ENCODE measurements at places on chromosomes 5 and 9.

GRCh38 chr9:120919843-120920805 is 6.5 kb downstream of the TRAF1 start:
- no peak for DNase-seq

DNA sequence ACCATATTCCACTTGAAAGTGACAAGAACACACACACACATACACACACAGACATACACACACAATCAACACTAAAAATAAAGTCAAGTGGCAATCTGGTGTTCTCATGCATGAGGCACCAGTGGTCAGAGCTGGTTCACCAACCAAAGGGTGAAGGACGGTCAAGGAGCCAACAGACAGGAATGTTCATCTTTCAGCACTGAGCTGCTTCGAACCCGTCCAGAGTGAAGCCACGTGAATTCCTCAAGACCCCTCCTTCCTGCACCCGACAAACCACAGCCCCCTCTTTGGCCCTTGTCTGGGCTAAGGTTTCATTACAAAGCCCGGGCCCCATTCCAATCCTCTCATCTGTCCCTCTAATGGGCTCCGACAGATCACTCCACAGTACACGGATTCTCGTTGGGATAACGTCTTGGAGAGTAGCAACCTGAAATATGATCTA is 84.5 kb upstream of the SMIM23 start:
- no peak for DNase-seq

DNA sequence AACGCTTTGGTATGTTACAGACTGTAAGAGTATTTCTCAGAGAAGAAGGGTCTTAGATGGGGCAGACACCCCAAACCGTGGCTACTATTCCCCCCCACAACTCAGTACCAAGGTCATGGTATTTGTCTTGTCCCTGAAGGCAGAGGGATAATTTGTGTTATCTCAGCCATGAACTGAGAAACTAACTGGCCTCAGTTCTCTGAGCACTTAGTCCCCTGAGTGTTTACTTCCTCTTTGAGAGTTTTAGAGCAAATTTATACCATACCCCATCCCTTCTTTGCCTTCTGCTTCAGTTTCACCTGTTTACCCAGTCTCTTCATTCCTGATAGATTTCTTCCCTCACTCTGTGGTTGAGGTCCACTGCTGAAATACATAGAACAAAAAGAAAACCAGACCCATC is 183.9 kb downstream of the LRRC70 start:
- no peak for DNase-seq

- DNase-seq, result no peak
Observed at GRCh38 chr5:59421986-59422941, 471.3 kb downstream of the PDE4D start.

DNA sequence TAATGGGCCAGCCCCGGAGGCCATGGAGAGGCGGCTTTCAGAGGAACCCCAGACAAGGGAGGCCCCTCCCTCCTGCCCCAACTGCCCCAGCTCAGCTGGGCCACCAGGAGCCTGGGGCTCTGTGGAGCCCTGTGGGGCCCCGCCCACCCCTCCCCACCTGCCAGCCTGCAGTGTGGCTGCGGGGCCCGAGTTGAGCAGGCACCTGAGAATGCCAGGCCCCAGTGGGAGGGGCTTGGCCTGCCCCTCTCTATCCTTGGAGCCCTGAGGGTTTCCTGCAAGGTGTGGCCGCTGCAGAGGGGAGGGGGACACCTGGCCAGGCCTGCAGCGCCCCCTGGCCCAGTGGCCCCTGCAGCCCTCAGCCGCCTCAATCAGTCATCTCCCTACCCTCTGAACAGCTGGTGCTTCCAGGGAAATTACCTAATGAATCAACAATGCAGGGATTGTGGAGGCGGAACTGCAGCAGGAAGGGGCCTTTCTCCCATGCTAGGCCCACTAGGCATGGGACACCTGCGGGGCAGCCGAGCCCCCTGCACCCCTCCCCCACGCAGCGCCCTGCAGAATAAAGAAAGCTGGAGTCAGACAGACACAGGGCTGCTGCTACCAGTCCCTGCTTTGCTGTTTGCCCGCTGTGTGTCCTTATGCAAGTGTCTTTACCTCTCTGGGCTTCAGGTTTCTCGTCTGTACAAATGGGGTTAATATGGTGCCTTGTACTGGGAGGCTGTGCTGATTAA is 48.0 kb downstream of the LMX1B start:
- no peak for DNase-seq

- no peak for DNase-seq
Observed at GRCh38 chr9:95302479-95302878, 15.0 kb downstream of the FANCC start.

DNA sequence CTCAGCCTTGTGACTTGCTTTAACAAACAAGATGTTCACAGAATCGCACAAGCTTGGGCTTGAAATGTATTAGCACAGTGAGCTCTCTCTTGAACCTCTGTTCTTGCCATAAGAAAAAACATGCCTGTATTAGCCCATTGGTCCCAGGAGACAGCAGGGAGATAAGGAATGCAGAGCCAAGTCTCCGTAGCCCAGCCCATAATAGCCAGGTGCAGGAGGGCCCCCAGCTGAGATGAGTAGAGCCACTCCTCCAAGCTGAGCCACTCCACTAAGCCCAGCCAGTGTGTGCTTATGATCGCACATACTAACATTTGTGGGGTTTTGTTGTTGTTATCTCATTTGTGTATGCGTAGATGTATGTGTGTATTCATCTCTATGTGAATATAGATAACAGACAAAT is 21.6 kb upstream of the SVEP1 start:
- no peak for DNase-seq

GRCh38 chr5:144248015-144248414 is 77.3 kb downstream of the KCTD16 start:
- no peak for DNase-seq

- DNase-seq, result no peak
Observed at GRCh38 chr9:6960777-6961176, 203.0 kb downstream of the KDM4C start.

DNA sequence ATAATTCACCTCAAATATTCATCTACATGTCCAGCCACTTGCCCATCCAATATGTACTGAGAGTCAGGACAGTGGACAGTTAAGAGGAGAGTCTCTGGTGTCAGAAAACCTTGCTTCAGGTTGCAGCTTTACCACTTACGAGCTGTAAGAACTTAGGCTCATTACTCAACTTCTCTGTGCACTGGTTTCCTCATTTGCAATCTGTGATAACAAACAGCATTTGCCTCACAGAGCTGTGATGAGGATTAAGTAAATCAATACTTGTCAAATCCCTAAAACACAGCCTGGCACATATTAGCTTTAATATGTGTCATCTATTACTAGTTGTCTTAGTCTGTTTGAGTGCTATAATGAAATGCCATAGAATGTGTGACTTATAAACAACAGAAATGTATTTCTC is 8.6 kb downstream of the GOLGA1 start:
- DNase-seq, result no peak

GRCh38 chr9:108444400-108445358 is 411.1 kb downstream of the ACTL7B start:
- DNase-seq, result no peak

DNA sequence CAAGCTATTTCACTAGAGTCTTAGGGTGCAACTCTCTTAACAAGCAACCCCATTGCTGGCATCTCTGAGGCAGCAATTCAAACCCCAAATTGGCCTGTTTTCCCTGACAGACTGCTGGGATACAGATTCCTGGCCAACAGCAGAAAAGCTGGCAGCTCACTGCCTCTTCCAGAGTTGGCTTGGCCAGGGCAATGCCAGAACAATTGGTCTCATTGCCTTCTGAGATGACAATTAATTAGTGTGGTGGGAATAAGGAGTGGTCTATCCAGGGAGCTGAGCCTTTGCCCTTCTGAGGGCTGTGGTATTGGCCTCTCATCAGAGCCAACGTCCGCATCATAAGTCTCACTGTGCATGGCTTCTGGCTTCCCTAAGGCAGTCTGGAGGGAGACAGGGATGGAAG is 183.2 kb downstream of the GNAQ start:
- no peak for DNase-seq

Data from NCI-H1694 (cell line).